Activated T-helper 17 cell treated with anti-CD3 and anti-CD28 coated beads, Interleukin-2, amount 50 U/mL, for 72 hours (primary cell): ENCODE measurements at places on chromosomes 1 and 21. TPM values are rescaled to one million over a fixed set of nuclear protein-coding genes. Genes with fewer than 3 reads are reported as not detected.

DNA sequence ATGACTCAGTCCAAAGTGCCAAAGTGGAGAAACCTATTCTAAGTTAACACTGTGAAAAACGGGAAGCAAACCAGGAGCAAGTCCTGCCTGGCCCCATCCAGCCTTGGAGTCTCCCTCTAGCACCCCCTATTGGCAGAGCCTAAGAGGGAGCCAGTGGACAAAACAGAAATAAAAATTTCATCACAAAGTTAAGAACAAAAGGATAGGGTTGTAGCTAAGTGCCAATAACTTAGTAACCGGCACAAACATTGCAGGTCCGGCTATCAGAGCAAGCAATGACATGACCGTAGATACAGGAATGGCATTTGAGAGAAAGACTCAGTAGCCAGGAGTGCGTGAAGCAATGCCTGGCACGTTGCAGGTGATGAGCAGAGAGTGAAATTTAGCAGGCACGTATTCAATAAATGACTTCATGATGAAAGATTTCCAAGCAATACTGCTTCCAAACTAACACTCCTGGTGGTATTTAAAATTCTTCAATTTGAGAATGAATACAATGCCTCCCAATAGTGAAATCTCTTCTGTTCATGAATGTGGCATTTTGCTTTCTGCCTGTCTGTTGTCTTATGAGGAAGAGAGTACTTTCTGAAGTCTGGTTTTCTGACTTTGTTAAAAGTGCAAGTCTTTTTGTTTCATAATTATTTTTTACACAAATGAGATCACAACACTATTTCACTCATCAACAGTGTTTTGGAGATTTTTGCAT is 391.0 kb downstream of the OMA1 start:
- no peak for ATAC-seq

DNA sequence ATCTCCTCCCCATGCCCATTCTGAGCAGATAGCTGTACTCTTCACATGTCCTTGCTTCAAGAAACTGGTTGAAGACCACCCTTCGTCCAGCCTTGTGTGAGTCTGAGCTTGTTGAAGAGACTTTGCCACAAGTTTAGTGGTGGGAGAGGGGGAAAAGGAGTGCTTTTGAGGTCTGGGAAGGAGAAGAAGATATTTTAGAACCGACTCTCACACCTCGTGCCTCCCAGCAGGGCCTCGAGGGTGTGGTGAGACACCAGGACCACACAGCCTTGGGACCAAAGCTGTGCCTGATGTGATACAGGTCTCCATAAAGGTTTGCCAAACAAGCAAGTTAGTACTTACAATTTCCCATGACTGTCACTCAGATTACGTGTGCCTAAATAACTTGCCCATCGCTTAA is 201.8 kb downstream of the DYRK1A start:
- no peak for ATAC-seq

- no peak for ATAC-seq
These were observed 8.7 kb downstream of the FGR start for GRCh38 chr1:27626031-27626935.

GRCh38 chr1:183967914-183968313 is 69.6 kb downstream of the COLGALT2 start:
- peak; percentile 56 for ATAC-seq

- peak; percentile 13 for ATAC-seq
These were observed 14.7 kb downstream of the LYPLAL1 start for GRCh38 chr1:219188331-219188803.

- no peak for ATAC-seq
These were observed 18.3 kb downstream of the PBX1 start for GRCh38 chr1:164577291-164577690.

DNA sequence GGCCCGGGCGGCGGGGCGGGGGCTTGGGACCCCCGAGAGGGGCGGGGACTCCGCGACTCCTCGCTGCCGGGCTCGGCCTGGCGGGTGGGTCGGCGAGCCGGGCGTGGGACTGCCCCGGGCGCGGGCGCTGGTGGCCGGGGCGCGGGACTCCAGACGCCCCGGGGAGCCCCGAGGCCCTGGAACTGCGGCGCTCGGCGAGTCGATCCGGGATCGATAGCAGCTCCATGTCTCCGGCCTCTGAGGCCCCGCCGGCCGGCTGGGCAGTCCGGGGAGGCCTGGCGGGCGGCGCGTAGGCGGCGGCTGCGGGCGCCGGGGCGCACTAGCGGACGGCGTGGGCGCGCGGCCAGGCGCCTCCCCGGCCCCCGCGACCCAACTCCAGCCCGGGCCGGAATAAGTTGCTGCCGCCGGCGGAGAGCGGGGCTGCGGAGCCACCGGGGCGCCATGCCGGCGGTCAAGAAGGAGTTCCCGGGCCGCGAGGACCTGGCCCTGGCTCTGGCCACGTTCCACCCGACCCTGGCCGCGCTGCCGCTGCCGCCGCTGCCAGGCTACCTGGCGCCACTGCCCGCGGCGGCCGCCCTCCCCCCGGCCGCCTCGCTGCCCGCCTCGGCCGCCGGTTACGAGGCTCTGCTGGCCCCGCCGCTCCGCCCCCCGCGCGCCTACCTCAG is 400 bp downstream of the SAMD11 start:
- ATAC-seq, result no peak

DNA sequence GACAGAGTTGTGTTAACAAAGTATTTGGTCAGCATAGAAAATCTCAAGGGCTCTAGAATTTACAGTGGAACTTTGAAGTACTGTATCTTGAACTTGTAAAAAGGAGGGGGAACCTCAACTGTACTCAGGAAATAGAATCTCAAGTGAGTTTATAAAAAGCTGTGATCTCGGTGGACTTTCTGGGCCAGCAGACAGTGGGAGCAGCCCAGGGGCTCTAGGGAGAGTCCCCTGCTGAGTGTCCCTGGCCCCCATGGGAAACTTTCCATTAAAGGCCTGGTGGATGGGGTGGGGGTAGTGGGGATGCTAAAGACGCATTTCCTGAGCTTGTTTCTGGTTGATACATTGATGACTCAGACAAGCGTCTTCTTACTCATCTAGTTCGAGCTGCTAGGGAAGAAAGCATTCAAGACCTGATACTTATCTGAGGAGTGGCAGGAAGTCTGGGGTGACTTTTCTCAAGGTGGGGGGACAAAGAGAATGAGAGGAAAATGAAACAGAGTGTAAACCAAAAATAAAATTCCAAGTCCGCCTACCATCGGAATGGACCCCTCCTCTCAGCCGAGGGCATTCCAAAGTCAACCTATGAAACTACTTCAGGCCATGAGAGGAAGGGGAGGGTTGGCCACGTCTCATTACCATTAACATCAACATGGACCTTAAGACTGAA is 65.5 kb downstream of the NID1 start:
- peak; percentile 88 for ATAC-seq

DNA sequence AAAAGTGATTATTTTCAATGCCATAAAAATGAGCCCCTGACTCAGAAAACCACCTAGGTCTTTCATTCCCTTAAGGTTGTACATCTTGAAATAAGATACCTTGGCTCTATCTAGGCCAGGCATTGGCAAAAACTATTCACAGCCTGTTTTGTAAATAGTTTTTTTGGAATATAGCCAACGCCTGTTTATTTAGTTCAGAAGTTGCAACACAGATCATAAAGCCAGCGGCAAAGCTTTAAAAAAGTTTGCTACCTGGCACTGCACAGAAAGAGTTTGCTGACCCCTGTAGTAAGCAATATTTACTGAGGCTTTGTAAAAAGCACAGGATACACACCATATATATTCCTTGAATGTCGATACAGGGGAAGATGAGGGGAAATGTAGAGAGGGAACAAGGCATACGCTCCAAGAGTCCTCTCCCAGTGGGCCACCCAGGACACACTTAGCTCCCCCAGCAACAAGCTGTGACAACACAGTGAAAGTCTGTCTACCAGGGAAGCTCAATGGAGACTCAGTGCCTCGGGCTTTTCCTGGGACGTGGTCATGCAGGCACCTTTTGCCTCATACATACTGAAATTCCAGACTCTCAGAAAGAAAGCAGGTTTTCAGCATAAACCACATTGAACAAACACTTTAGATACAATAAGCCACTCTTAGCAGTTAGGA is 20.5 kb downstream of the TARBP1 start:
- ATAC-seq, result no peak

DNA sequence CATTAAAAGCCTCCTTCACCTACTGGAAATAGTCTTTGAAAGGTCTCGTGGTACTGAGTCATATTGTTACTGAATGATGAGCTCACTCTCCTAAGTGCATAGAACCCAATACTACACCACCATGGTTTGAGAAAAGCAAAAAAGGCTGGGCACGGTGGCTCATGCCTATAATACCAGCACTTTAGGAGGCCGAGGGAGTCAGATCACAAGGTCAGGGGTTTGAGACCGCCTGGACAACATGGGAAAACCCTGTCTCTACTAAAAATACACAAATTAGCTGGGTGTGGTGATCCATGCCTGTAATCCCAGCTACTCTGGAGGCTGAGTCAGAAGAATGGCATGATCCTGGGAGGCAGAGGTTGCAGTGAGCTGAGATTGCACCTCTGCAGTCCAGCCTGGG is 3.3 kb upstream of the HNRNPCL1 start:
- no peak for ATAC-seq

DNA sequence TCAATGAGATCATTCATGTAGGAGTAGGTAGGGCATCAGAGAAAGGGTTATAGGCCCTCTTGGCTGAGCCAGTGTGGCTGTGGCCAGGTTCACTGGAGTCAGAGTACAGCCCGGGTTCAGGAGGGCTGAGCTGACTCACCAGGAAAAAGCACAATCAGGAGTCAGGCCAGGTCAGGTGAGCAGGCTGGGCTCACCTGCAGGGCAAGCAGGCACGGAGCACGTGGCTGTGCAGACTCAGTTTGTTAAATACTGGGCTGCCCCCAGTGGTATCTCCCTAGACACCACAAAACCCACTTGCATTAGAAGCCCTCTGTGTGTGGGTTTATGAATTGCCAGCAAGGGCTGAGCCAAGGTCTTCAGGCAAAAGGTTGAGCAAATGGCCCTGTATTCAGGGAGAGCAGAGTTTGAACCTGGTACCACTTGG is 122.1 kb upstream of the SERBP1 start:
- no peak for ATAC-seq

GRCh38 chr1:170856455-170856854 is 78.9 kb upstream of the MROH9 start:
- ATAC-seq, result no peak

DNA sequence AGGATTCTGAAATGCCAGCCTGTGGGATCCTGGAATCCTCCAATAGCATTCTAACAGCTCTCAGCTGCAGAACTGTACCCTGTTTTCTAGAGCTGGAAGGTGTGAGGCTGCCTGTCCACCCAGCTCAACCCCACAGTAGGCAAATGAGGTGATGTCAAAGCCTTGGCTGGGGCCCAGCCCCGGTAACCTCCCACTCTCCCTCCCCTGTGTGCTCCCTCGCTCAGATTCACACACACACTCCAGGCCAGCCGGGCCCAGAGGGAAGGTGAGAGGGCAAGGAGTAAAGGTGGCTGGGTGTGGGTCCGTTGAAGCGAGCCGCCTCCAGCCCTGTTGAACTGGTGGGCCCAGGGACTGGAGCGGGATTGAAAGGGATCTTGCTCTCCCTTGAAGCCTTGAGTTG is at the start of gene BSND:
Gene BSND, plus strand, starts transcription at position 257 of the 400 bp plus-strand sequence. CDS start 254 bp downstream, outside the sequence.
- no peak for ATAC-seq

GRCh38 chr1:95115708-95116137 is 1.4 kb upstream of the TLCD4 start:
- ATAC-seq, result no peak

GRCh38 chr1:155077346-155077745 is 1.3 kb upstream of the EFNA3 start:
- ATAC-seq, result no peak

- peak; percentile 82 for ATAC-seq
These were observed 16.7 kb downstream of the ALX3 start for GRCh38 chr1:110053552-110054428.

DNA sequence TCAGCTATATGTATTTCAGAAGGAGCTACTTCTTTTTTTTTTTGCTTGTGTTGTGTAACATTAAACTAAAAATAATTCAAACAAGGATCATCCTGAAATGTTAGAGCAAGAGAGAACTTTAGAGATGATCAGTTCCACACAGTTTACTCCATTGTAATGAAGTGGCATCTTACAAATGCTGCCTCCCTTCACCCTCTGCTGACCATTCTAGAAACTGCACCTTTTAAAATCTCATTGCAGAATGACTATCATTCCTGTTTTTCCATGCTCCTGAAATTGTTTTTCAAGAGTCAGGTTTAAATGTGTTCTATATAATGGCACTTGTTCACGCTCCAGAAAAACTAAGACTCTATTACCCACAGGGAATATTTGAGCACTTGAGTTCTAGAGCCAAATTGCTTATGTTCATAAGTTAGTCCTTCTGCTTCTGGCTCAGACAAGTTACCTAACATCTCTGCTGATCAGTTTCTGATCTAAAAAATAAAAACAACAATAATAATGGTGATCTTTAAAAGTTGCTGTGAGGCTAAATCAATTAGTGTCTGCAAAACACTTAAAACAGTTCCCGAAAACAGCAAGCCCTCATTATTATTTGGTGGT is 21.5 kb upstream of the SLC44A5 start:
- ATAC-seq, result no peak

GRCh38 chr1:89980605-89981004 is 14.3 kb upstream of the ZNF326 start:
- ATAC-seq, result no peak

- no peak for ATAC-seq
These were observed 206.9 kb downstream of the ASTN1 start for GRCh38 chr1:176957603-176958002.

- ATAC-seq, result no peak
These were observed 1.0 kb downstream of the CDKN2C start for GRCh38 chr1:50970931-50971582.

- ATAC-seq, result no peak
These were observed 138.0 kb downstream of the PIK3R3 start for GRCh38 chr1:45994423-45994822.

GRCh38 chr21:46626536-46626935 is 8.9 kb upstream of the PRMT2 start:
- ATAC-seq, result peak; percentile 53

DNA sequence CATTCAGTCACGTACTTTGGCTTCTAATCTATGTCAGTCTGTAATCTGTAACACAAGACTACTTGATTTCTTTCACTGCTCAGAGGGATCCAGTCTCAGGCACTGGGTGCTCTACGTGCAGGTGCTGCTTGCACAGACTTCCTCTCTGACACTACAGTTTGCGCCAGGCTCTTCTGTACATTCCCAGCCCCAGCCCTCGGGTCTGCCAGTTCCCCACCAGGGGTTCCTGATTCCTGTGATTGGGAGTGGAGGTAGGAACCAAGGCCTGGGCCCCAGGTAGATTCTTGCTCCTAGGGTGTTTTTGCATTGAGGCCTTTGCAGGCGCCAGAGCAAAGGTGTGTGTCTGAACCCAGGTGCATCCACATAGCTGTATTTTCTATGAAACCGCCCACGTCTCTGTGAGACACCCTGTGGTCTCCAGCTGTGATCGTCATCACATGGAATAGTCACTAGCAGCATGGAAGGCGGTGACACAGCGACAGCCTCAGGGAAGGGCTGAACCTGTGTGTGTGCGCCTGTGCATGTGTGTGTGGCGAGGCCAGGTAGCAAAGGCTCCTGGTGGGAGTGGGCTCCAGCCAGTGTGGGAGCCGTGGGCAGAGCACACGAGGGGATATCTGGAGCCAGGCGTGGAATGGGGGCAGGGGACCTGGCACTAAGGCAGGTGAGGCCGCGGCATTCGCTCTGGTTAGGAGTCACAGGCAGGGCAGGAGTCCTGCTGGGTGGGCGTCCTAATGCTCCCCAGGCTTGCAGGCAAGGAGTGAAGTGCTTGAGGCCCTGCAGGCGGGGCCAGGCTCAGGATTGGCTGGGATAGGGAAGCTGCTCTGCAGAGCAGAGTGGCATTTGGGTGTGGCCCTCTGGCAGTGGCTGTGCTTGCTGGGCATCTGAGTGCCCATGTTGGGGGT is 5.2 kb downstream of the GJC2 start:
- ATAC-seq, result peak; percentile 87

Gene NOS1AP
- 0.13 TPM for total RNA-seq

Gene FMN2
- not detected for total RNA-seq

Gene MAP3K21
- 7.3 TPM for total RNA-seq

Gene AMIGO1
- total RNA-seq, result 1.1 TPM

Gene DNAJC6
- 10.4 TPM for total RNA-seq

Gene UCK2
- total RNA-seq, result 30.7 TPM

Gene ZFP69B
- total RNA-seq, result 3.3 TPM

Gene TAS1R1
- not detected for total RNA-seq
